ENCODE measurements at places on chromosomes 2 and 18.

GRCh38 chr18:59041819-59042815 lies 97.6 kb upstream of the SEC11C start:
- DNase-seq = no peak

- DNase-seq = peak; percentile 91
Measured at GRCh38 chr2:241620419-241620769, 16.6 kb downstream of the THAP4 start.

GRCh38 chr2:42223067-42223854 lies 54.1 kb downstream of the EML4 start:
- no peak for DNase-seq

DNA sequence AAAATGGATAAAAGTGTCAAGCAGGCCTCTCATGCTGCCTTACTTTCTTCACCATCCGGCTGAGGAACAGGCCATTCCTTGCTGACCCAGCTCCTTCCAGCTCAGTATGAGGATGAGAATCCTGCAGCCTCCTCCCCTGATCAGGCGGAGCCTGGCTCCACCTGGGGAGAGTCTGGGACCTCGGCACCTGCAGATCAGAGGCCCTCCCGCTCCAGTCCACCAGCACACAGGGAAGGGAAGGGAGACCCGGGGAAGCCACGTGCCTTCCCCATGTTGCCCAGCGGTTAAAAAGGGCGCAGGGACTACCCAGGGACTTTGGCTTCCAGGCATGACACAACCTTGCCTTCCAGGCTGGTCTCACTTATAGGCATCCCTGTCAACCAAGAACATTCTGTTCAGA lies 172.0 kb downstream of the NDUFA10 start:
- no peak for DNase-seq

DNA sequence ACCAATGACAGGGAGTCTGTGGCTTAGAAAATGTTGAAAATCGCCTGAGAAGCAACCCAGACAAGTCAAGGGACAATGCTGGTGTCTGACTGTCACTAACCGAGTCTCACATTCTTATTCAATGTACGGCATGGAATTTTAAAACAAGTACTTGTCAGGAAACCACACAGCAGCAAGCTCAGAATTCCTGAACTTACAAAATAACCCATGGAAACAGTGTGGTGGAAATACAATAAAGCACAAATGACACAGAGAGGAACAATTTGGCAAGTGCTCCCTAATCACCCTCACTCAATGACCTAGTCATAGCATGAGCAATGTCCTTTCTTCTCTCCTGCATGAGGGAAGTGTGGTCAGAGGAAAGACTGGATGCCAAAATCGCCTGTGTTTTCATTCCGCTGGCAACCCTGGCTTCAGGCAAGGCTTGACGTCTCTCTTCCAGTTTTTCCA lies 154.0 kb downstream of the SATB2 start:
- no peak for DNase-seq

DNA sequence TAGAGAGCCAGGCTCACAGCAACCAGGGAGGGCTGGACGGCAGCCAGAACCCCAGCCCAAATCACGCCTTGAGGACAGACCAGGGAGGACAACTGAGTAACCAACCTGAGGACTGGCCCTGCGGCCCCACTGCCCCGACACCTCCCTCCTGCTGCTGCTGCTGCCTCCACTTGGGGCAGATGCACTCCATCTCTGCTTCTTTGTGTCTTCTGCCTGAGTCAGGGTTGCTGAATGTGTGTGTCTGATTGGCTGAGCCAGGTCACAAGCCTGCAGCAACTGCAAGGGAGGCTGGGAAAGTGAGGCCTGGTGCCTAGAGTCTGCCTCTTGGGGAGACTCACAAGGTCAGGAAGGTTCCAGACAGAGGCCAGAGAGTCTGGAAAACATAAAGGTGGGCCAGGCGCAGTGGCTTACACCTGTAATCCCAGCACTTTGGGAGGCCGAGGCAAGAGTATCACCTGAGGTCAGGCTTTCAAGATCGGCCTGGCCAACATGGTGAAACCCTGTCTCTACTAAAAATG lies 83.4 kb downstream of the ZFP36L2 start:
- peak; percentile 74 for DNase-seq

Measured in stimulated activated CD4-positive, alpha-beta T cell treated with anti-CD3 and anti-CD28 coated beads, Interleukin-1b, Interleukin-23, amount 100 ng/mL, for 48 hours (primary cell).